KG1 (cell line): ENCODE measurements at places on chromosomes 11 and 22.

- no peak for DNase-seq
Measured at GRCh38 chr11:17748044-17748443, 13.5 kb downstream of the KCNC1 start.

GRCh38 chr11:102306817-102307726 lies 10.2 kb upstream of the BIRC3 start:
- no peak for DNase-seq

DNA sequence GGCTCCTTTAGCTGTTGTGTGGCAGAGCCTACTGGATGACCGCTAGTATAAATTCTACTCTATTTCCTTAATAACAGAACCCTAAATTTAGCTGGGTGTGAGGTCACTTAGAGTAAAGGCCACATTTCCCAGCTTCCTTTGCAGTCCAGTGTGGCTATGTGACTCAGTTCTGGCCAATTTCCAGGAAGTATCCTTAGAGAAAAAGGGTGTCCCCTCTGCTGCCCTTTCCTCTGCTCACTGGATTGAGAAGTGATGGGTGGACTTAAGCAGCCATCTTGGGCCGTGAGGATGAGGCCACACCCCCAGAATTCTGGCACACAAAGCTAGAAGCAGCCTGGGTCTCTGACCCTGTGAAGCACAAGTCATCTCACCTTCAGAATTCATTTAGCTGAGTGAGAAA lies 11.7 kb upstream of the RASD2 start:
- no peak for DNase-seq

DNA sequence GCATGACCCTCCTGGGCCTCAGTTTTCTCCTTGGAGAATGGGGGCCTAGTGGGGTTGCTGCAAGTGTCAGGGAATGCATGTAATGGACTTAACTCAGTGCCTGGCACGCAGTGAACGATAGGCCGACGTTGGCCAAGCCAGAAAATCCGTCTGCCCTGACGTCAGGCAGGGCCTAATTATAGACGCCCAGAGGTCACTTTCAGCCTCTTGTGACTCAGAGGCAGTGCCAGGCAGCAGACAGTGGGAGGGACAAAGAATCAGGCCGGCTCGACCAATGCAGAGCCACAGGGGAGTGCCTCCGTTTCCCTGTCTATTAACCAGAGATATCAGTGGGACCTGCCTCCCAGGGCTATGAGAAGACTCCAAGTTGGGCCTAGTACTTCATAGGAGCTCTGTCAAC lies 115.0 kb downstream of the MN1 start:
- no peak for DNase-seq

DNA sequence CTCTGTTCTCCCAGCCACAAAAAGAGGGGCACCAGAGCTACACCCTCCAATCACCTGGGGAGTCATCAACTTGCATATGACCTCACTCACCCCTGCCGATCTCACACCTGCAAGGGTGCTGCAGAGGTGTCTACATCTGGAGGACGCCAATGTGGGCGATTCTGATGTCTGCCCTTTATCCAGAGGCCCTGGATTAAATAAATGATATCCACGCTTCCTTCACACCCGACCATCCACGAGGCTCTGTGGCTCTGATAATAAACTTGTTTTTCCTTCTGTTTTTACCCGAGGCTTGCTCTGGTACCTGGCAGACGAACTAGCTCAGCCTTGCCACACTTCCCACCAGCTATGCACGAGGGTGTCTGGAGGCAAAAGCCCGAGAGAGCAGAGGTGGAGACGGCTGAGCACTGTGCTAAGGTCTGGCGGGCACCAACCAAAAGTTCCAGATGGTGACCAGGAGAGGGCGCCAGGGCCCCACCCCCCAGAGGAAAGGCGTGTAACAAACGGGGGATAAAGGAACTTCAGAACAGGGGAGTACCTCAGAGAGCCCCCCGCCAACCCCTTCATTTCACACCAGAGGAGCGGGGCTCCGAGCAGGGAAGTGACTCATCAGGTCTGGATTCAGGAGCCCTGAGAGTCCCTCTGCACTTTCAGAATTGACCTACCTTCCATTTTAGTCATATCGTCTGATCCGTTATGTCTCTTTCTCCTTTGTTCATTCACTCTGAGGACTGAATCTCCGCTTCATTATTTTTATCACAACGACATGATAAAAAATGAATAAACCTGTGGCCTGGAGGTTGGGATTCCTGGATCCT lies 13.5 kb downstream of the SCN3B start:
- peak; percentile 20 for DNase-seq

- DNase-seq = no peak
Measured at GRCh38 chr11:27107548-27107947, 66.9 kb downstream of the BBOX1 start.

DNA sequence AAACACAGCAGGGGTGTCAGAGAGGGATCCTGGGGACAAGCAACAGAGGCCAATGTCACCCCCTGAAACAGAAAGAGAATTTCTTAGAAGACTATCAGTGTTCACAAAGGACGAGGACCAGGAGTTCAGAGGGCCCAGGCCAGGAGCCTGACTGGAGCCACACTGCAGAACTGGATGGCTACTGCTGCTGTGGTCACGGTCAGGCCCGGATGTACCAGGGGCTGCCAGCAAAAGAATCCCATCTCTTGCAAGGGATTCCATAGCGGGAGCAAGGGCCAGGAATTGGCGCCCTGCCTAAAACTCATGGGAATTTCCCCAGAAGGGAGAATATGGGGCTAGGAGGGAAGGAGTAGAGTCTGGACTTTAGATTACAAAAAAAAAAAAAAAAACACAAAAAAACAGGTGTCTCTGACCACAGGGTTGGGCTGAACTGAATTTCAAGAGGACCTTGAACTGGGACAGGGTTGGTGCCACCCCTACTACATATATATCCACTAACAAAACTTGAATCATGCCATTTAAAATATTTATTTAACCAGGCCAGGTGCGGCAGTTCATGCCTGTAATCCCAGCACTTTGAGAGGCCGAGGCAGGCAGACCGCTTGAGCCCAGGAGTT lies 15.7 kb upstream of the KCTD14 start:
- no peak for DNase-seq

GRCh38 chr22:37345863-37346504 lies 63.7 kb downstream of the CYTH4 start:
- DNase-seq = no peak

DNA sequence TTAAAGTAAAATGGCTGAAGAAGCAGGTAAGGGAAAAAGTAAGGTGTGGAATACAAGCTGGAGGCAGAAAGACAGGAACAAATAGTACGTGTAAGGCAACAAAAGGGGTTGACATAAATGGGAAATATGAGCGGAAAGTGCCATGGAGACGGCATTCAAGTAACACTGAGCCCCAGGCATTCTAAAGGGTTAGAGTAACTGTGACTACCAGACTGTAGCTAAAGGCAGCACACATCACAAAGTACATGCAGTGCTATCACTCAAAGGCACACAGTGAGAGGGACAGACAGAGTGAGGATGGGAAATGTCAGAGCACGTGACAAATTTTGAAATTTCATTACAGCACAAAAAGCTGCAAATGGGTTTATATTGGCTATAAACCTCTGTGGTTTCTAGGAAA lies 13.9 kb upstream of the MAML2 start:
- no peak for DNase-seq

DNA sequence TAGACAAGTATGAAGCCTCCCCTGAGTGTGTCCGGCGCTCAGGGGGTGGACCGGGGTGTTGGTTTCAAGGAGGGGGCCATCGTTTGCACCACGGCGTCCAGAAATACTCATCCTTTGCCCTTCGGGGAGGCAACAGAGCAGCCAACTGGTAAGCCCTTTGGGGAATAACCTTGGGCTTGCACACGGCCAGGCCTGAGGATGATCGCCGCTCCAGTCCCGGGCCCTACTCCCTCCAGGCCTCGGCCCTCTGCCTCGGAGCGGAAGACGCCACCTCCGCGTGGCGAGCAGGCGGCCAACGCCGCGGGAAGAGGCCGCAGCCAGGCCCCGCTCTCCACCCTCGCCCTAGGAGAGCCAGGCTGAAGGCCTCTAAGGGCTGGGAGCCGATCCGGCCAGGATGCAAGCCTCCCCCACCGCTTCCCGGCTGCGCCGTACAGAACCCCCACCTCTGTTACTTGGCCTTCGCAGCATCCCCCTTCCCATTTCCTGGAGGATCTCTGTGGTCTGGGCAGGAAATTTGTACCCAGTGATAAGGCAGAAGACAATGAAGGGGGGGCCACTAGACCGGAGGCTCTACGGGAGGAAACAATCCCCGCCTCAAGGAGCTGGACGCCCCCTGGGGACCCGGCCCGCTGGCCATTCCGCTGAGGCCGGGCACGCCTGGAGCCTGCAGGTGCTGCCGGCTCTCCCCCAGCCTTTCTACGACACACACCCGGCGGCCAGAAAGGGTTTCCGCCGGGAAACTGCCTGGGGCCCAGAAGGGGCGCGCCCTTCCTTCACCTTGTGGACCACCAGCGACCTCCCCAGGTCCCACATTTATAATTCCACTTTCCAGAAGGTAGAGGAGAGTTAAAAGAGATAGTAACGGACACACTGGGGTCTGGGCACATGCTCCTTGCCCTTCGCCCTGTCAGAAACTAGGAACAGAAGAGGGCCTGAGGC lies 2.6 kb downstream of the ESAM start:
- no peak for DNase-seq

GRCh38 chr11:64428693-64429092 lies 69.7 kb downstream of the RPS6KA4 start:
- DNase-seq = no peak

DNA sequence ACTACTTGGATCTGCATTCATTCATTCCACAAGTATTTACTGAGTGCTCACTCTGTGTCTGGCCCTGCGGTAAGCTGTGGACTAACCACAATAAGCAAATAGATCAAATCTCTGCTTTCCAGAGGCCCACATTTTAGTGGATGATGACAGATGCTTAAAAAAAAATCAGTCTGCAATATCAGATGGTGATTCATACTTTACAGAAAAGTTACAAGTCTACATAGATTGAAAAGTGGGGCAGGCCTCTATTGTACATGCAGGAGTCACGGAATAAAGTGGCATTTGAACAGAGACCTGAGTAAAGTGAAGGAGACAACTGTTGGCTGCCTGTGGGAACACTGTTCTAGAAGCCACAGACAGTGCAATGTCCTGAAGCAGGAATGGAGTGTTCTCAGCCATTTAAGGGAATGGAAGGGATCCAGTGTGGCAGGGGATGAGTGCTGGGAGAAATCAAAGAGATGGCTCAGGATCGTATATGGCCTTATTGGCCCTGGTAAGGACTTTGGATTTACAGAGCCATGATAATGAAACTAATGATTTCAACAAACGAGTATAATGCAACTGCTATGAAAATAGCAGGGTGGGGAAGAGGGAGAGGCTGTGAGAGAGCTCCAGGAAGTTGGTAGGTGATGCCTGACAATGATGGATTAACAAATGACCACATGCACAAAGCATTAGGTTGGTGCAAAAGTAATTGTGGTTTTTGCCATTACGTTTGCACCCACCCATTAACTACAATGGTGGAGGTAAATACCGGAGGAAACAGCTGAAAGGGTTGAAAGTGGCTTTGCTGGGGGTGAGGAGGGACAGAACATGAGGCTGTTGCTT lies 31.1 kb downstream of the TMEM45B start:
- peak; percentile 22 for DNase-seq

- DNase-seq = no peak
Measured at GRCh38 chr11:11293798-11294550, 59.1 kb downstream of the CSNK2A3 start.

DNA sequence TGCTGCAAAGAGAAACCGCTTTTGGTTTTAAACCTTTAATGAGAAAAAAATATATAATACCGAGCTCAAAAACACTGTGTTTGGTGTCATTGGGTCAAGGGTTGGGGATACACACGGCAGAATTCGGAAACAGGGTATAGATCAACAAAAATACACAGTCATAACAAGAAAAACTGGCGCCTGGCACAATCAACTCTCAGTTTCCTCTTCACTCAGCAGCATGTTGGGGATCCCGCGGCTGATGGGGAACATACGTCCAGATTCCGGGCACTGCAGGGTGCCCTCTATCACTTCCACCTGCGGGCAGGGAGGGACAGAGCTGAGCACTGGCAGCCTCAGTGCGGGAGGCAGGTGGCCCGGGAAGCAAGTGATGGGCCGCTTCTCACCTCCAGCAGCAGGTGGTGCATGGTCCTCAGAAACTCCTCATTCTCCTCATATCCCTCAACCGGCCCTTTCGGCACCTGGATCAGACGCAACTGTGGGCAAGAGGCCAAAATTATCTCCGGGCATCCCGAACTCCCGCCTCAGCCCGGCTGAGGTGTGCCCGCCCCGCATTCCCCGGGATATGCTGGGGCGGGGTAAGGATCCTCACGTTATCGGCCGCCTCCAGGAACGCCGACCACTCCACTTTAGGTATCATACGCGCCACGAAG lies 561 bp downstream of the TRMT112 start:
- no peak for DNase-seq

DNA sequence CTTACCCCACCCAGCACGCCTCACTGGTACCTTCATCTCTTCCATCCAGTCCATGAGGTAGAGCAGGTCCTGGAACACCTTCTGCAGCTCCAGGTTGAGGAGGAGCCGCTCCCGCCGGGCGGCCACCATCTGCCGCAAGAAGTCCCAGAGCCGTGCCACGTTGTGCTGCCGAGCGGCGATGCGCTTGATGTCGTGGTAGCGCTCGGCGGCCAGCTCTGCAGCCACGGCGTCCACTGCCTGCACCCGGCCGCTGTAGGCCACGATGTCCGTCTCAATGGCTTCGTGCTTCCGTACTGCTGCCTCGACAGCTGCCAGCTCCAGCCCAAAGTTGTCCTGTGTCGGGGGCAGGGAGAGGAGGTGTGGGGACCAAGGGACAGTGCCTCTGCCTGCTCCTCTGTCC lies 21.5 kb downstream of the SPTBN2 start:
- no peak for DNase-seq

GRCh38 chr11:85749287-85749834 lies 61.6 kb downstream of the SYTL2 start:
- peak; percentile 20 for DNase-seq

- peak; percentile 32 for DNase-seq
Measured at GRCh38 chr11:11028017-11028692, 170.3 kb upstream of the ZBED5 start.

- no peak for DNase-seq
Measured at GRCh38 chr22:28497188-28497587, 182.5 kb downstream of the TTC28 start.

DNA sequence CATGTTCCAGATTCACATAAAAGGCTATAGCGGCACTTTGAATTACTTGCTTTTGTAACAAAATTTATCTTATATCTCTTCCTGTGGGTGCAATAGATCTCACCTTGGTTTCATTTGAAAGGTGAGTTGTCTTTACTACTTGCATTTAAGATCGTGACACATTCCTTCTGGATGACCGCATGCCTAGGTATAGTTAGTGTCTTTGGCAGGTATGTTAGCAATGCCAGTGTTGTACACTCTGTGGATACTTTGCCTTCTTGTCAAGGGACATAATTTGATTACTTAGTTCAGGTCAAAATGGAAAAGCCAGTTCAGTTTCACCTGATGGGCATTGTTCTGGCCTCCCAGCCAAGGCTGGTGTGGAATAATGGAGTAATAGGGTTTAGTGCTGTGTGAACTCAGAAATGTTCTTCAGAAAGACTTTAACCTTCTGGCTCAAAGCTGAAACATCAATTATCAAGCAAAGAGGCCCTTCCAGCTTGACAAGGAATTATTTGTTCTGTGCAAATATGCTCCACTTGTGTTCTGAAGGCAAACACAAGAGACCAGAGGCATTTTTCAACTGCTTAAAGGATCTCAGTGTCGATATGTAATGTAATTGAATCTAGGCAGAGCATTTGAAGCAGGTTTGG lies 64.6 kb downstream of the AMOTL1 start:
- DNase-seq = no peak

GRCh38 chr11:44750551-44751465 lies 24.0 kb downstream of the TSPAN18 start:
- no peak for DNase-seq
